ENCODE measurements at places on chromosomes 7 and 10.

- DNase-seq: no peak
These were observed 58.4 kb downstream of the ADCYAP1R1 start for GRCh38 chr7:31110331-31111108.

DNA sequence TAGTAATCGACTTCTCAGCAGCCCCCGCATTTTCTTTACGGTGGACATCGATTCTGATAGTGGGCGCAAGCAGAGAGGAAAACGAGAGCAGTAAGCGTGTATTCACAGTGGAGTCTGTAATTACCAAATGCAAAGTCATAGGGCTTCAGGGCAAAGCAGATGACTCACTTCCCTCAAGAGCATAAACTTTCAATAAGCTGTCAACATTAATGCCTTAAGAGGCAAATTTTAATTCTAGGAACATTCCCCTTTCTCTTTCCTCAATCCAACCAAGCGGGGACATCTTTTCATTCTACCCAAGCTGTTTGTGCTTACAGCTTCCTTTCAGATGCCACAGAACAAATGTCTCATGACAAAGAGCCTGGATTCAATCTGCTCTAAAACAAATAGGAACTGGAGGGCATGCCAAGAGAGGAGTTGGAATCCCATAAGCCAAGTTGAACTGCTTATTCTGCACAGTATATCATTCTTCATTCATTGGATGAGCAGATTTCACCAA, 48.6 kb downstream of the MALSU1 start:
- no peak for DNase-seq

GRCh38 chr7:140635345-140635744, 5.3 kb downstream of the DENND2A start:
- no peak for DNase-seq

DNA sequence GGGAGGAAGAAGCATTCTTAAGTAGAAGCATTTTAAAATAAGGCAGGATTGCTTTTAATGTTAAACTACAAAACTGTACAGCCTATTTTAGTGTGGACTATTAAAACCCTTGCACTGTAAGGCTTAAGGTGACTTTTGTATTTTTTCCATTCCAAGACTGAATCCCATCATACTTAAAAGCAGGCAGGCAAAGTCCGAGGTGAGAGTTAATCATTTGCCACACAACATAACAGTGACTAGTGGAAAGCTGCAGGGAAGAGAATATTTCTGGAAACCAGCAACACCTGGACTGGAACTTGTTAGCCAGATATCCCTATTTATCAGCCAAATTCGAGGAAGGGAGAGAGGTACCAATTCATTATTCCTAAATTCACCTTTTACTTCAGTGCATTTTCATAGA, 3.5 kb downstream of the PRR15 start:
- peak; percentile 57 for DNase-seq

GRCh38 chr10:17144757-17145156, 15.1 kb upstream of the CUBN start:
- no peak for DNase-seq

- no peak for DNase-seq
These were observed 24.7 kb upstream of the AMZ1 start for GRCh38 chr7:2663121-2663886.

GRCh38 chr7:157233677-157234076, 95.0 kb downstream of the UBE3C start:
- DNase-seq: no peak

DNA sequence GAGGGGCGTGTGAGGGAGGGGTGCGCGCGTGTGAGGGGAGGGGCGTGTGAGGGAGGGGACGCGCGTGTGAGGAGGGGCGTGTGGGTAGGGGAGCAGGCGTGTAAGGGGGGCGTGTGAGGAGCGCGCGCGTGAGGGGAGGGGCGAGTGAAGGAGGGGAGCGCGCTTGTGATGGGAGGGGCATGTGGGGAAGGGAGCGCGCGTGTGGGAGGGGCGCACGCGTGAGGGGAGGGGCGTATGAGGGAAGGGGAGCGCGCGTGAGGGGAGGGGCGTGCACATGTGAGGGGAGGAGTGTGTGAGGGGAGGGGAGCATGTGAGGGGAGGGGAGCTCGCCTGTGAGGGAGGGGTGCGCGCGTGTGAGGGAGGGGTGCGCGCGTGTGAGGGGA, 19.1 kb downstream of the MXI1 start:
- DNase-seq: peak; percentile 90

- DNase-seq: no peak
These were observed 73.9 kb downstream of the PRLHR start for GRCh38 chr10:118521415-118522117.

GRCh38 chr7:82362129-82362706, 81.4 kb downstream of the CACNA2D1 start:
- no peak for DNase-seq

DNA sequence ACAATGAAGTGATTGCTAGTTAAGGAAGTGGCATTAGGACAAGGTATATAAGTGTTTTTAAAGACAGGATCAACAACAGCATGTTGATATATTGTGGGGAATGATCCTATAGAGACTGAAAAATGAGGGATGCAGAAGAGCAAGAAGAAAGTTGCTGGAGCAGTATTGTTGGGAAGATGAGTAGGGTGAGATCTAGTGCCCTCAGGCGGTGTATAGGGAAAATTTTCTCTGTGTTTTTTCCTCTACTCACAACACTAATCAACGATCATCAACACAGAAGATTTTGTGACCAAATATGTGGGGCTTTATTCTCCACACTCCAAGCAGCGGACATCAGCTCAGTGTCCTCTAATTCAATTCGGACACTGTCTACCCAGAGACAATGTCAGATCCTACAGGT, 9.6 kb upstream of the PTTG1IP2 start:
- DNase-seq: no peak

DNA sequence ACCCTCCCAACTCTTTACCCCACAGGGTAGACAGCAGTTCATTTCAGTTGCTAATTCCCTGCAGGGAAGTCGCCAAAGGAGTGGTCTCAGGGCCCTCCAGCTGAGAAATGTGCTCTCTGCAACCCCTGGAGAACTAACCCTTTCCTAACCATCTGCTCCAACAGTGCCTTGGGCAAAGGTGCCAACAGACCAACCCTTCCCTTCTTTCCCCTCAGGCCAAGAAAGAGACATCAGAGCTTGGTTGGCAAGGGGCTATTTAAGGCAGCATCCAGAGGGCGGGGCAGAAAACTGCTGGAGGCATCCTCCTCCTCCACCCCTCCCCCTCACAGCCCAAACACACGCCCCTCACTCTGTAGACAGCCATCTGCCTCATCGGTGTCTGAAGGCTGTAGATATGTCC, 1.7 kb downstream of the SORBS1 start:
- DNase-seq: no peak

DNA sequence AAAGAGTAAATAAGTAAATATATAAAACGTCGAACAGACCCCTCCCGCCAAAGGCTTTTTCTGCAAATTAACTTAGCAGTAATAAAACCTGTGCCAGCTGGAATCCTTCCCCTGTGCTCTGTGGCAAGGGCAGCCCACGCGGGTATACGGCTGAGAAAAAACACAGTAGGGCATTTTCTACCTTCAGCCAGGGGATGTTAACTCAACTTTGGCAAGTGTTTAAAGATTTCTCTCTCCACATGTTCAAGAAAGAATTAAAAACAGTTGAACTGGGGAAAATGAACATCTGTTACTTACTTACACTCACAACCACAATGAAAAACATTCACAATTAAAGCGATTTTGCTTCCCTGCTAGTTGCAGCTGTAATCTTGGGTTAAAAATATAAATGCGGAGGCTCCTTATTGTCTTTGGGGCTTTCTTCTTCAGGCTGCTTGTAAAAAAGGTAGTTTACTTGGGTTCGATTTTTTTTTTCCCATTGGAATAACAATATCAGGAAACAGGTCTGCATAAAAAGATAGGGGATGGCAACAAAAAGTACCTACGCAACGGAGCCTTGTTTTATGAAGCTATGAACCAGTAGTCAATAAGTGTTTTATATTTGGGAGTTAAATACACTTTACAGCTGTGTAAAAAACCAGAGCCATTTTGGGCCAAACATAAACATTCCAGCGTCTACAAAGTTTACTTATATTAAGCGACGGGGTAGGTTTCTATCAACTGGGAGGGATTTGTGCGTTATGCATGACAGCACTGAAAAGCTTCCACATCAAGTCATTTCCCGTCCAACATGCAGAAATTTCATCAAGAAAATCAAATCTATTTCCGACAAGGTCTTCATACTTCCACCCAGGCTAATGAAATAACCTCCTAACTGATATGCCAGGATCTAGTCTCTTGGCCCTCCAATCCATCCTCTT, 132.7 kb downstream of the TAX1BP1 start:
- DNase-seq: no peak

DNA sequence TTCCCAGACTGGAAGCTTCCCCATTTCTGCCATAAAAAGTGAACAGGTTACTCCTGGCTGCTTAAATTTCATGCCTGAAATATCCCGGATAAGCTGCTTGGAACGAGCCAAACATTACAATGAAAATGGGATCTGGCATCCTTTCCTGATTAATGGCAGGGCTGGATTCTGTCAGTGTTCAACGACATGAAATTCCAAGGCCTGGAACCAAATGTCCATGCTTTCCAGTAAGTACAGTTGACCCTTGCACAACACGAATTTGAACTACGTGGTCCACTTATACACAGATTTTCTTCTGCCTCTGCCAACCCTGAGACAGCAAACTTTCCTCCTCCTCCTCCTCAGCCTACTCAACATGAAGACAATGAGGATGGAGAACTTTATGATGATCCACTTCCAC, 65.4 kb downstream of the SGMS1 start:
- no peak for DNase-seq

DNA sequence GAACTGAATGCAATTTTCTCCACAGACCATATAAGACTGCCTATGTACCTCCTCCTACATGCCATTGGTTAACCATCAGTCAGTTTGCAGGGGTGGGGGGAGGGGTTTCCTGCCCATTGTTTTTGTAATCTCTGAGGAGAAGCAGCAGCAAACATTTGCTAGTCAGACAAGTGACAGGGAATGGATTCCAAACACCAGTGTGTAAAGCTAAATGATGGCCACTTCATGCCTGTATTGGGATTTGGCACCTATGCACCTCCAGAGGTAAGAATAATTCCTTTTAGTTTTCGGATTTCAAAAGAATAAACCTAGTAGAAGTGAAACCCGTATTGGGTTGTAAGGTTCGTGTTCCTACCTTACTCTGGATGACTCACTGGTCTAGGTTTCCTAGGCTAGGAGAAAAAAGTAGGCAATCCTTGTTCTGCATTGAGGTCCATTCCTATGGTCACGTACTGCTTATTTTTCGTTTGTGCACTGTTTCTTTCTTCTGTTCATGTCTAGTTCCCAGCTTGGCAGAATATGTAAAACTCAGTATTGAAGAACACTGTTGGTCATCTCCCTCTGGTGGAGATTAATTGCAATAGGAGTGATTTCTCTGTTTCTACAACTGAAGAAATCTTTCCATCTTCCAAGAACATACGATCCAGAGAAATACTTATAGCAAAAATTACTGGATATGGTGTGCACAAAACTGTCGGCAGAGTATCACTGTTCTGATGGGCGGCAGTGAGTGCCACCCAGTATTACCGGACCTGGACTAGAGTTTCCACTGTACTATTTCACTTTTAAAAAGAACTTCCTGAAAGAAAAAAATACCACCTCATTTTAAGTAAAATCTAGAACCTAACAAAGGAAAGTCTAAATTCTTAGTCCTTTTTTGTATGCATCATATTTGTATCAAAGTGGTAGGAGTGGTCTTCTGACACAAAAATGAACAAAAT, at the start of gene AKR1C3:
Gene AKR1C3 (plus strand): TSS at position 150 of the 941 bp plus-strand sequence. CDS start 31 bp downstream, at position 181.
- DNase-seq: peak; percentile 40

DNA sequence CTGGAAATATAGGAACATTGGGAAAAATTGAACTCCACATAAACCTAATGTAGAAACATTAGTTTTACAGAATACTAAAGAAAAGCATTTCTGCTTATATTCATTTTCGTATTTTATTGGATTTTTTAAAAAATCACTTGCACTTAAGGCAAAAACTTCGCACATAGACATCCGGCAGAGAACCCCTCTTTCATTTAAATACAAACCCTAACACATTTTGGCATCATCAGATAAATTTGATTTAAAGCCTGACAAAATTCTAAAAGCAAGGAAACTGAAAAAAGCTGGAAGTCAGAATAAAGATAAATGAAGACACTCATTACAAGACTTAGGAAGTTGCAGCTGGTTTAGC, 396 bp upstream of the EXOC4 start:
- no peak for DNase-seq

DNA sequence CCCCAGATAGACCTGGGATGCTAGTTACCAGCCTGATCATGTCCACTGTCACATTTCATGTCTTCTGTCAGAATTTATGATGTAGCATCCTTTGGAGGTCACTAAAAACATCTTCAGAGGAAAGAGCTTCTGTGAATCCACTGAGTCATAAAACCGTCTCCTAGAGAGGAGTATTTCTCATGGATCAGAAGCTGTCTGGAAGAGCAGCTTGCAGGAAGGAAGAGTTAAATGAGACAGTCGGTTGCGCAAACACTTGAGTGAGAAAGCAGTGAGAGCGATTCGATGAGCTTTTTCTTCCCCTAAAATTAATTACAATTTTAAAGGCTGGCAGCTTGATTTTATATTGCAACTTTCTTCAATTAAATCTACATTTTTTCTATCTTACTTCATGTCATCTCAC, 47.2 kb upstream of the WDR11 start:
- DNase-seq: no peak

DNA sequence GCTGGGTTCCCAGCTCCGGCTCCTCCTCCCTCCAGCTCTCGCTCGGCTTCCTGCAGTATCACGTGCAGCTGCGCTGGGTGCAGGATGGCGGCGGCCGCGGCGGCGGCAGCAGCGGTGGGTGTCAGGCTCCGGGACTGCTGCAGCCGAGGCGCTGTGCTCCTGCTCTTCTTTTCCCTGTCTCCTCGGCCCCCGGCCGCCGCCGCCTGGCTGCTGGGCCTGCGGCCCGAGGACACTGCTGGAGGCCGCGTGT, at the start of gene CNNM1:
Gene CNNM1 (plus strand): TSS at position 53 of the 250 bp plus-strand sequence. CDS start 32 bp downstream, at position 85.
- DNase-seq: no peak

GRCh38 chr7:151371266-151371665, 29.7 kb downstream of the NUB1 start:
- no peak for DNase-seq

DNA sequence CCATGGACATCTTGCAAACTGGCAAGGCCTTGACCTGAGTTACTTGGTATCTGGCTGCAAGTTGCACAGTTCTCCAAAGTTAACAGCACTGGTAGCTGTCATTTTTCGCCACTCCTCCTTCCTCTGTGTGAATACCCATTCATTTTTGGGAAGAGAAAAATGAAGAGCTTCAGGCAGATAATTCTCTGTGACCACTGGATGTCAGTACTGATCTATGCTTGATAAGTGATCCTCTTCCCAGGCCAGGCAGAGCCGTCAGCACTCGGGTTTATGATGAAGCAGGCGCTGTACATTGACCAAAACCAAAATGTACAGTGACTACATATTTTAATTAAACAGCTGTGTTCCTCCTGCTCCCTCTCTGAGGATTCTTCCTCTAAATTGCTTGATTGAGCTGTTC, 55.9 kb upstream of the PDZD8 start:
- DNase-seq: no peak

GRCh38 chr7:130013241-130013640, 37.9 kb downstream of the ZC3HC1 start:
- DNase-seq: no peak
